ENCODE measurements at places on chromosomes 12 and 14. TPM values are rescaled to one million over a fixed set of nuclear protein-coding genes. Genes with fewer than 3 reads are reported as not detected.

DNA sequence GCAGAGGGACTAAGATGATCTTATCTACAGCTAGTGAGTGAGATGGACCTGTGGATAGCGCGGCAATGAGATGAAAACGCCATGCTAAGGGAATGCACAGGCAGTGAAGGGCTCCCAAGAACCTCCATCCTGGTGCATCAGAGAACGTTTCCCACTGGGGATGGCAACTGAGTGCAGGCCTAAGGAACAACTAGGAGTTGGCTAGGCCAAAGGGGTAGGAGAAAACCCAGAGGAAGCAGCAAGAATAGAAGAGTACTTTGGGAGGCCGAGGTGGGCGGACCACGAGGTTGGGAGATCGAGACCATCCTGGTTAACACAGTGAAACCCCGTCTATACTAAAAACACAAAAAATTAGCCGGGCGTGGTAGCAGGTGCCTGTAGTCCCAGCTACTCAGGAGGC lies 24.6 kb upstream of the BATF start:
- no peak overlapping the region for H3K4me3 ChIP-seq
- H3K36me3 ChIP-seq = no peaks in the 10 kb centered on the region
- H3K27me3 ChIP-seq = no peaks in the 10 kb centered on the region
- H3K27ac ChIP-seq = no peak overlapping the region
- no peaks in the 10 kb centered on the region for H3K4me1 ChIP-seq

Gene YBX3
- 276 TPM for polyA plus RNA-seq

- H3K4me1 ChIP-seq = no peaks in the 10 kb centered on the region
- peak; percentile 71 for DNase-seq
- H3K4me3 ChIP-seq = no peak overlapping the region
- no peaks in the 10 kb centered on the region for H3K36me3 ChIP-seq
Measured at GRCh38 chr12:25130741-25131188, 64.2 kb downstream of the DNAI7 start.

DNA sequence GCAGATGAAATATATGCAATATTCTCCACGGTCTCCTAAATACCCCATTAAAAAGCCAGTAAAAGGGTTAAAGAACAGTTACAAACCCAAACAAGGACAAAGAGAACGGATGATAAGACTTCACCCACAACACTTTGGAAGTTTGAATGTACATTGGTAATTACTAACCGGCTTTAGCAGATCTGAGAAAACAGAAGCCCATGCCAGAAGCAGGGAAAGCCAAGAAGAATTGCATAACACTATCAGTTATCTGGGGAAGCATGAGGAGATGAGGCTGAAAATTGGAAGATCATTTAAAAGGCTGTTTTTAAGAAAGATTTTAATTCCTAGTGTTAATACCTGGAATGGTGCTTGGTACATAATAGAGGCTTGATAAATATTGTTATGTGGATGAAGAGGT lies 55.6 kb upstream of the MYBPC1 start:
- peak; percentile 93 for DNase-seq
- H3K27ac ChIP-seq = no peak overlapping the region
- no peaks in the 10 kb centered on the region for H3K36me3 ChIP-seq
- H3K27me3 ChIP-seq = no peaks in the 10 kb centered on the region
- no peaks in the 10 kb centered on the region for H3K4me1 ChIP-seq

- H3K4me1 ChIP-seq = no peaks in the 10 kb centered on the region
- no peak overlapping the region for H3K4me3 ChIP-seq
- H3K27me3 ChIP-seq = no peaks in the 10 kb centered on the region
- no peak overlapping the region for H3K27ac ChIP-seq
- no peak for DNase-seq
Measured at GRCh38 chr14:51648296-51648695, 3.4 kb upstream of the FRMD6 start.

Gene VDR
- 19.5 TPM for polyA plus RNA-seq

Gene PSMC6
- 88.4 TPM for polyA plus RNA-seq

DNA sequence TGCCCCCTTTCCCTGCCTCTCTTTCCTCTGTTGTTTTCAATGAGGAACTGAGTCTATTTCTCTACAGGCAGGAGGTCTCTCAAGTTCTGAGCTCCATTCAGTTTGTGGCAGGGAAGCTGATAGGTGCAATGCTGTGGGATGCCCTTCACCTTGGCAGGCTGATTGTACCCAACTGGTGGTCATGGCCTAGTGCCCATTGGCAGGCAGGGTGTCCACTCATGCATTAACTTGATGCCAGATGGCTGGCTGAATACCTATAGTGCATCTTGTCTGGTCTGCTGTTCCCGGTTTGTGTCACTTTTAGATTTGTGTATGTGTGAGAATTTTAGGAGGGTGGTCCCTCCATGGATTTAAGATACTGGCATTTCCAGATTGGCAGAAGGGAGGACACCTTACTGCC lies 20.0 kb upstream of the ITGA5 start:
- H3K36me3 ChIP-seq = no peaks in the 10 kb centered on the region
- DNase-seq = no peak
- H3K4me3 ChIP-seq = no peak overlapping the region
- H3K4me1 ChIP-seq = no peaks in the 10 kb centered on the region
- H3K27me3 ChIP-seq = no peaks in the 10 kb centered on the region
- H3K27ac ChIP-seq = no peak overlapping the region

DNA sequence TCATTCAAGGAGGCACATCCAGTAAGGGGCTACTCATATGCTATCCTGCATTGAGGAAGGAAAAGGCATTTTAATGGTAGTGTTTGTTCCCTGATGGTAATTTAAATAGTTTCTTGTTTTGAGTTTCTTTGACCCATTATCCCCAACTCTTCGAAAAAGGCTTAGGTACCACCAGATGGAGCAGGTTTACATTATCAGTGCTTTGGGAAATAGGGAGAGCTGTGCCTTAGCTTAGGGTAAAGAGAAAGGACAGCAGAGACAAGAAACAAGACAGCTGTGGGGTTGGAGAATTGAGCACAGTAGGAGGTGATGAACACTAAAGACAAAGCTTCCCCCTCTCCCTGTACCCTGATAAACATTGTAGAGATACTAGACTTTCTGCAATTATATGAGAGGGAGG lies 29.1 kb upstream of the HELB start:
- no peak overlapping the region for H3K27ac ChIP-seq
- H3K36me3 ChIP-seq = no peaks in the 10 kb centered on the region
- DNase-seq = no peak
- no peaks in the 10 kb centered on the region for H3K4me1 ChIP-seq
- H3K4me3 ChIP-seq = no peak overlapping the region

Gene FAM90A1
- polyA plus RNA-seq = 0.35 TPM

Gene IL31
- polyA plus RNA-seq = not detected

DNA sequence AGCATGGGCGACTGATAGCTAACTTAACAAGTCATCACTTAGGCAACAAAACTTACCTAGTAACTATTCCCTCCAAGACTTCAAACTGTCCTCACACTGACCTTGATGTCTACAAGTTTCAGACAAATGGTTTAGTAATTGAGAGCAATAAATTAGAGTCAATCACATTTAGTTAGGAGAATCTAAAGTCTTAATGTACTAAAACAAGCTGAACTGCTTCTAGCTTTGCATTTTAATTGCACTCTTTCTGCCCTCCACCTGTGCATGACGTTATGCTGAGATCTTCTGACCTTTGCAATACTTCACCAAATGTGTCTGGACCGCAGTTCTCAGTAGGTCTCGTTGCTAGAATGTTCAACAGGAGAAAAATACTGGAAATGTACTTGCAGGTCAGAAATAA lies 158.0 kb downstream of the PIK3C2G start:
- H3K4me1 ChIP-seq = no peaks in the 10 kb centered on the region
- no peaks in the 10 kb centered on the region for H3K27me3 ChIP-seq
- DNase-seq = no peak
- H3K27ac ChIP-seq = no peak overlapping the region
- no peaks in the 10 kb centered on the region for H3K36me3 ChIP-seq
- no peak overlapping the region for H3K4me3 ChIP-seq
